ENCODE measurements at places on chromosomes 2 and 18. TPM values are rescaled to one million over a fixed set of nuclear protein-coding genes. Genes with fewer than 3 reads are reported as not detected.

GRCh38 chr2:20672201-20672951 lies 5.4 kb downstream of the GDF7 start:
- no peak for DNase-seq

Gene CFC1
- not detected for total RNA-seq

Gene SOX11
- under 0.01 TPM for total RNA-seq

Gene FRZB
- total RNA-seq = 0.43 TPM

Gene GTF2A1L
- 4.7 TPM for total RNA-seq

Gene GAREM1
- 0.97 TPM for total RNA-seq

DNA sequence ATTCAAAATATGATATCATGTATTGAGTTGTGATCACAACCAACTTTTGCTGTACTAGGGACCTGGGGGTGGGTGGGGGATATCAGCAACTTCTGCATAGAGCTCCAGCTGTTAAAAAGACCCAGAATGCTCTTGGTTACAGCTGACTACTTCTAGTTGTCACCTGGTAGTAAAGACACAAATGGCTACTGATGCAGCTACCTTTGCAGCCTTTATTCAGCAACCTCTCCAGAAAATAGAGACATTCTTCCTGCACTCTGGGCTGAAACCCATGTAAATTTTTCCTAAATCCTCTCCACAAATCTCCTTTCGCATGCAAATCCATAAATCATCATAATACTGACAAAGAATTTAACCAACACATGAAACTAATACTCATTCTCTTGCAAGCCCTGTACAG lies 238.3 kb downstream of the TCF4 start:
- DNase-seq = no peak

Gene PLCD4
- total RNA-seq = 2.2 TPM

DNA sequence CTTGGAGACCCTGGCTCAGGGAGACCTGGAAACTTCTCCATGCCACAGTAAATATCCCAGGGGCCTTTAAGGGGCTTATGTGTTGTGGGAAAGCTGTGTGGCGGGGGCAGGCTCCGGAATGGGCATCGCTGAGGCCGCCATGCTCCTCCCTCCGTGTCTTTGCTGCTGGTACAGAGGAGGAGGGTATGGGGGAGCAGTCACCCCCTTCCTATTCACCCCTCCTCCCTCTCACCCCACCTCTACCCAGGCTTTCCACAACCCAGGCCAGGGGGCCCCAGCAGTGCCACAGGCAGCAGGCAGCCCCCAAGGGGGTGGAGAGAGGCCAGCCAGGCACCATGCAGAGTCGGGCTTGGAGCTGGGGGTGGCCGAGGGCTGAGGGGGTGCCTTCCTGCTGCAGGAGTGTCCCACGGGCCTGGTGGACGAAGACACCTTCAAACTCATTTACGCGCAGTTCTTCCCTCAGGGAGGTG lies 28.0 kb upstream of the FAHD2A start:
- DNase-seq = no peak

Gene ALPI
- total RNA-seq = not detected

Data from fibroblast of villous mesenchyme (primary cell).